ENCODE measurements at places on chromosomes 16 and 17.
A peak's percentile ranks its signal among the peaks of the same experiment; 100 is the strongest.

- no peak for DNase-seq
Measured at GRCh38 chr17:58527306-58527705, 12.9 kb upstream of the MTMR4 start.

DNA sequence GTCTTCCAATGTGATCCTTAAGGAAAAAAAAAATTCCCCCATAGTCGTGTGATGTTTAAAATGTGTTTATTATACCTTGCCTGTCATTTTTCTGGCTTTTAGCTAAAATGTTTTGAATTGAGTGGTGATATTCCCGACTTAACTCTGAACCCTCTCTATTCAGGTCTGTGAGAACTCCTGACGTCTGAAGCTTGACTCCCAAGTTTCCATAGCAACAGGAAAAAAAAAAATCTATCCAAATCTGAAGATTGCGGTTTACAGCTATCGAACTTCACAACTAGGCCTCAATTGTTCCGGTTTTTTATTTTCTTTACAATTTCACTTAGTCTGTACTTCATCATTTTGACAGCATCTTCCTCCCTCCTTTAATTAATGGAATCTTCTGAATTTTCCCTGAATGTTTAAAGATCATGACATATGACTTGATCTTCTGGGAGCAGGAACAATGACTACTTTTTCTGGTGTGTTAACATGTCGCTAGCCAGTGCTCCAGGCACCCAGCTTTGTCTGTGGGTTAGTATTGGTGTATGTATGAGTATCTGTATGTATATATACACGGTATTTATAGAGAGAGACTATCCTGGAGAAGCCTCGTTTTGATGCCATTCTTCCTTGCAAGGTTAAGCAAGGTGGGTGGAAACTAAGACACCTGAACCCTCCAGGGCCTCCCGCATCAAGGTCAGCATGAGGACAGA is 12.8 kb upstream of the HSBP1 start:
- DNase-seq, result no peak

- DNase-seq, result no peak
Measured at GRCh38 chr16:12170103-12171040, 193.8 kb downstream of the SNX29 start.

DNA sequence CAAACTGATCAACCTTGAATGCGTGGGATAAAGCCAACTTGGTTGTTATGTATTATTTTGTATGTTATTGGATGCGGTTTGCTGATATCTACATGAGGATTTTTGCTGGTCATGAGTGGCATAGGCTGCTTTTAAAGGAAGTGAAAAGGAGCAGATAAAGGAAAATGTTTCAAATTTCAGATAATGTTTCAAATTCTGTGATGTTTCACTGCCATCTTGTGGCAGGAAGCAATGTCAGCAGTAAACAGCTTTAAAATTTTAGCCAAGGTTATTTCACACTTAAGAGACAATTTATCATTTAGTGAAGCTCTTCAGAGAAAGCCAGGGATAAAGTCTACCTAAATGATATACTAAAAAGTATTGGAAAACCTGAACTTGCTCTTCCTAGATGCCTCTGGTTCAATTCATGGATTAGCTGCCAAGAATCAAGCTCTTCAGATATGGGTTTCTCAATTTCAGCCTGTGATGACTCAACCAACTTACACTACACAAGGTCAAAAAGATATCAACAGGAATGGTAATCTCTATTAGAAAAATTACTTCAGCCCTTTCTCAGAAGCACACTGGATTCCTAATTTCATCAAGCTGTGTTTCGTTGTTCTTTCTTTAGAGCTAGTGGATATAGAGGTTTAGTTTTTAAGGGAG is 136.0 kb upstream of the C17orf78 start:
- peak; percentile 54 for DNase-seq

DNA sequence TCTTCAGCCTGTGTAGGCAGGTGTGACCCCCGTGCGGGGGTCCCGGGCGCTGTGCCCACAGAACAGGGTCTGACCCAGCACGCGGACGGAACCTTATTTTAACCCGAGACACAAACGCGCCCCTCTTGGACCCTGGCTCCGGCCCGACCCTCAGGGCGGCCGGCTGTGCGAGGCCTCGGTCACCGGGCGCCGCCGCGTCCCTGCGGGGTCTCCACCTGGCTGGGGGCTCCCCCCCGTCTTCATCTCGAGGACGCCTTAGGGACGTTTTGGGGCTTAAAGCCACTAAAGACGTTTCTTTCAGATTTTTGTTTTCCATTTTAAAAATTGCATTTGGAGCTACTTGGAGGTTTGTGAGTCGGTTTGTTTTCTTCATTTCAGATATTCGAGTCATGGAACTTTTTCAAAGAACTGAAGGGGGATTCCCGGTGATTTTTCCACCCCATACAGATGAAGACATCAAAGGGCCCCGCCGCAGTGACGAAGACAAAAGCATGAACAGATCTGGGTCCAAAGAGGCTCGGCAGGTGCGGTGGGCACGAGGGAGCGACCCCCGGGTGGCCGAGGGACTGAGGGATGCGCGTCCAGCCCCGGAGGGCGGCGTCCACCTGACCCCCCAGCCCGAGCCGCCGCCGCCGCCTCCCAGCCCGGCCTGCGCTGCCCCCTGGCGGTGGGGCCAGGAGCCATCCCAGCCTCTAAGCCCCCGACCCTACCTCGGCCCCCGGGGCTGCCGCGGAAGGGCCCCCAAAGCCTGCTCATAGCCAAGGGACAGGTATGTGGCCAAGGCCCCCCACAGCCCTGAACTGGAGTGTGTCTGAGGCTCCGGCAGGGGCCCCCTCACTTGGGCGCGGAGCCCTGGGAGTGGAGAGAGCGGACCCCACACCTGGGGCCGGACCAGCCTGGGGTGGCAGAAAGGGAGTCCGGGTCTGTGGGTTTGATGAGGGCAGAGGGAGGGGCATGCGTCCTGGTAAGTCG is 3.8 kb upstream of the CD7 start:
- DNase-seq, result no peak

- DNase-seq, result no peak
Measured at GRCh38 chr16:17965133-17965900, 371.2 kb downstream of the NPIPA8 start.

GRCh38 chr17:5794881-5795506 is 210.7 kb upstream of the NLRP1 start:
- DNase-seq, result no peak

DNA sequence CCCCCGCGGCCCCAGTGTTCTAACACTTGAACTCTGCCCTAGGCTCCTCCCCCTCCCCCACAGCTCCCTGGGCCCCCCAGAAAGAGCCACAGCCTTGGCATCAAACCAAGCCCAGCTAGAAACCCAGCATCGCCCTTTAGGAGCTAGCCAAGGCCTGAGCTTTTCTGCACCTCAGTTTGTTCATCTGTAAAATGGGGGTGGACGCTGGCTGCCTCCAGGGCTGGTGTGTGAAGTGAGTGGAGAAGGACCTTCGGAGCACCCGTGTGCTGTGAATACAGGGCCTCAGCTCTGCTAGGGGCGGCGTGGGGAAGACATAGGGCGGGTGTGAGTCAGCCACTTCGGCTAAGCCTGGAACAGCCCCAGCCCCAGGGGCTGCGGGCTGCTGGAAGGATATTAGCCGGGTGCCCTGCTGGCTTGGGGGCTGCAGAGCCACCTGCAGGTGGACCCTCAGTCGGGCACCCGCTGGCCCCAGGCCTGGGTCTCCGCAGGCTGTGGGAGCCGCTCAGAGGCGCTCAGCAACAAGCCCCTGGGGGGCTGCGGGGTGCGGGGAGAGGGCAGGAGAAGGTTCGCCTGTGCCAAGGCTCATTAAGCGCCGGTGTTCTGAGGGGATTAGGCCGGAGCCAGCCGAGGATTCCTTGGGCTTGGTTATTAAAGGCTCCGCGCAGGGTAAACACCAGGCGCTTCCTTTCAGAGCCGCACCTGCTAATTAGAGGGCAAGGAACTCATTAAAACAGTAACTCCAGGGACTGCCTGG is 217.0 kb upstream of the CIBAR2 start:
- DNase-seq, result no peak

DNA sequence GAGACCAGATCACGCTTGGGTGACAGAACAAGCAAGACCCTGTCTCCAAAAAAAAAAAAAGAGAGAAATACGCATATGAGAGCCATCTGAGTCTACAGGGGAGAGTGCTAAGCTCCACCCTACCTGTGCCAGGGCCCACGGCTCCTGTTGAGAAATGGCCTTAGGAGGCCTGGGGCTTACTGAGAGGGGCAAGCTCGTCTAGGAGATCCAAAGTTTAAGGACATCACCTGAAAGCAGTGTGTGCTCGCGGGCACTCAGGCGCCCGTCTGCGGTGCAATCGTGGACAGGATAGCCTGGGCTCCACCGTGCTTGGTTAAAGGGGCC is 14.5 kb upstream of the BAIAP2 start:
- no peak for DNase-seq

- DNase-seq, result no peak
Measured at GRCh38 chr16:71339236-71340171, 19.0 kb upstream of the CALB2 start.

DNA sequence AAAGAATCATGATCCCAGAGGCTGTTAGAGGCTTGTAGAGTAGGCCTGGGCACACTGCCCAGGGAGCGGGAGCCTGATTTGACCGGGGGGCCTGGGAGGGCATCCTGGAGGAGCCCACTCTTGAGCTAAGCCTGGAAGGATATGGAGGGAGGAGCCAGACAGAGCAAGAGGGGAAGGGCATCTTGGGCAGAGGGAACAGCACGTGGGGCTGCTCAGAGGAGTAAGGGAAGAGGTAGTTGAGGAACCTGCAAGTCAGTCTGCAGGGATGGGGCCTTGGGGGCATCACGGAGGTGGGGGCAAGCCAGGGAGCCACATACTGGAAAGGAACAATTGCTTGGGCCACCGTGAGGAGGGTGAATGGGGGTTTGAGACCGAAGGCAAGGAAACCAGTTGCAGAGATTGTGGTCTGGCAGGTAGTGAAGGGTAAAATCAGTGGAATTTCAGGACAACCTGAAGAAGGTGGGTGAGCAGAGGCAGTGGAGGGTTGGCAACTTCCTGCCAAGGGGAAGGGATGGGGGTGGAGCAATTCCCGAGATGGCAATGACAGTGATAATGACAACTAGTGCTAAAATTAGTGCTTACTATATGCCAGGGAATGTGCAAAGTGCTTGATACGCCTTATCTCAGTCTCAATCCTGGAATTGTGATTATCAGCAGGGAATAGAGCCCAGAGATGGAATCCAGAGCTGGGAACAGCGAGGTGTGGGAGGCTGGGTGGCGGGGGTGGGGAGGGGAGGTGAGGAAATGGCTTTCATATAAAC is 9.7 kb upstream of the RAI1 start:
- DNase-seq, result no peak

- no peak for DNase-seq
Measured at GRCh38 chr17:81489998-81490992, 22.3 kb downstream of the ACTG1 start.

DNA sequence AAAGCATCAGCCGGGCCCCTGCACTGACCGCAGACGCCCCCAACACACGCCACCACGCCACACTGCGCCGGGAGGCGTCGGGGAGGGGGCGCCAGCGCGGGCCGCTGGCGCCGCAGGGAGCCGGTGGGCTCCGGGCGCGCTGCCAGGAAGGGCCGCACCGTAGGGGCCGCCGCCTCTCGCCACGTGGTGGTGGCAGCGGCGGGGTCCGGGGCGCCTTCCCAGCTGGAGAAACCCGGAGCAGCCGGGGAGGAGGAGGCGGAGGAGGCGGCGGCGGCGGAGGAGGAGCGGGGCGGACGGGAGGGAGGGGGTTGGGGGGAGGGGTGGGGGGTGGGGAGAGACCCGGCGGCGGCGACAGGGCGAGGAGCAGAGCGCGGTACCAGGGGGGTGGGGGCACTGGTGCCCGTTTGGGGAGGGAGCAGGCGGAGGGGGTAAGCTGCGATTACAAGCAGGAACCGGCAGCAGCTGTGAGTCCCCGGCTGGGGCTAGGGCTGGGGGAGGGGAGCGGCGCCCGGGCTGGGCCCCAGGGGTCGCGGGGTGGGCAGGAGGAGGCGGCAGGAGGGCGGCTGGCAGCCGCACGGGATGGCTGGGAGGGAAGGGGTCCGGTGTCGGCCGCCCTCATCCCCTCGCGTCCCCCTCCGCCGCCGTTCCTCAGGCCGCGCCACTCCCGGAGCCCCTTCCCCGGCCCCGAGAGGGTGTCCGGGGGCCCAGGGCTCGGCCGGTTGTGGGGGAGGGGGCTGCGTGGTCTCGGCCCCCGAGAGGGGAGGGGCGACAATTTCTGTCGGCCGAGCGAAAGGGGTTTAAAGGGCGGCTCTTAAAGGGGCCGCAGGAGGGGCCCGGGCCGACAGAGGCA is at the start of gene TBKBP1:
Gene TBKBP1 (plus strand): TSS at position 431 of the 850 bp plus-strand sequence. CDS start 1,952 bp downstream, outside the sequence.
- peak; percentile 65 for DNase-seq

GRCh38 chr16:71658771-71659170 is 32.8 kb downstream of the MARVELD3 start:
- DNase-seq, result no peak

DNA sequence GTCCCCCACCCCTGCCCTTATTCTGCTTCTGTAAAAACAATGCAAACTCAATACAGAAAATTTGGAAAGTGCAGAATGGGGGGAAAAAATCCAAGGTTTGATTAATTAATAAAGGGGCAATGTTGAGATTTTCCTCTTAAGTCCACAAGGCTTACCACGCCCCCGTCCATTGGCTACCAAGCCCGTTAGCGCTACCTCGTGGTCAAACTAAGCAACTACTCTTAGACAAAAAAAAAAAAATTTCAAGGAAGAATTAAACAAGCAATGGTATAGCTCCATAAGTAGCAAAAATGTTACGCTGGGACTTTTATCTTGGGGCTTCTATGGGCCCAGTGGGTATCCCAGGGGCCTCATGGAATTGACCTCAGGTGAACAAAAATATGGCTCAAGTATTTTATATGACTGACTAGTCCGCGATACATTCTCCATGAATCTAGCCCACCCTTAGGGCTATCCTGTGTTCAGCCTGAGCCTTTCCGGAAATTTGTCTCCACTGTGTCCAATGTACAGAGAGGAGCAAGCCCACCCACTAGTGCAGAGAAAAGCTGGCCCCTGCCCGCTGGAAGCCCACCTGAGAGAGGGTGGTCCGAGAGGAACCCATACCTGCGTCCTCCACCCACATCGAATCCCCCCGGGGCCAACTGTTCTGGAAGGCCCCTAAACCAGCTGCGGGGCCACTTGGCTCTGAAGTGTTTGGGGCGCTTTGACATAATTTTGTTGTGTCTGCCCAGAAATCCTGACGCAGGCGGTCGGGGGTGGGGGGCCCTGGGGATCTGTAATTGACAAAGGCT is 19.1 kb upstream of the TEX2 start:
- peak; percentile 56 for DNase-seq

DNA sequence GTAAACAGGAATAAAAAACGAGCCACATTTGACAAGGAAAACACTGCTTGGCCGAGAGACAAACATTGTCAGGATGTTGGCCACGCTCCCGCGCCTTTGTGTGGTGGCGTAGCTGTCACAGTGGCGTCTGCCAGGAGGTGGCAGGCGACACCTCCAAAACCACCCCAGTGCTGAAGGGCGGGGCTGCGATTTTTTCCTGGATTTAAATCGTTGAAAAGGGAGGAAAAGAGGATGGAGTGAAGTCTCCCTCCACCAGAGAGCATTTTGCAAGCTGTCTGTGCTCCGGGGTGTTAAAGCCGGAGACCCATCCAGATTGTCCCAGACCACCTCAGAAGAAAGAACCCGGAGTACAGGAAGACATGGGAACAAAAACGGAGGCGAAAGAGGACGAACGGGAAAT is 12.7 kb downstream of the MRM3 start:
- DNase-seq, result peak; percentile 85

Measured in adrenal gland (tissue), 19 donors.